ENCODE measurements at places on chromosomes 3 and 15. TPM values are rescaled to one million over a fixed set of nuclear protein-coding genes. Genes with fewer than 3 reads are reported as not detected.

DNA sequence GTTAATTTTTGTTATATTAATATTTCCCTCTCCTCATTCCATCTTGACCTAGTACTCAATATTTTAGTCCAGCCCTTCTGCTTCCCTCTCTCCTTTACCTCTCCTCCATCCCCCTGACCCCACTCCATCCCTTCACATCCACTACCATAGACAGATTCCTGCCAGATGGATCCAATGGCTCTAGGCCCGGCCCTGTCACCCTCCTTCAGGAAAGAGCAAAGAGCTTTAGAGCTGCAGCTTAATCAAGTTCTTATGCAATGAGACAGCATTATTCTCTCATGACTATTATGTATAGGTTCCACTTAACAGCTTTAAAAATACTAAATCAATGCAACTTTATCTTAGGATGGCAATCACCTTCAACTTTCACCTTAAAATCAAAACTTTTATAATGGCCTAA, 200.7 kb upstream of the TTC14 start:
- DNase-seq, result no peak

The DNAJA4 gene
- total RNA-seq, result 28.0 TPM

DNA sequence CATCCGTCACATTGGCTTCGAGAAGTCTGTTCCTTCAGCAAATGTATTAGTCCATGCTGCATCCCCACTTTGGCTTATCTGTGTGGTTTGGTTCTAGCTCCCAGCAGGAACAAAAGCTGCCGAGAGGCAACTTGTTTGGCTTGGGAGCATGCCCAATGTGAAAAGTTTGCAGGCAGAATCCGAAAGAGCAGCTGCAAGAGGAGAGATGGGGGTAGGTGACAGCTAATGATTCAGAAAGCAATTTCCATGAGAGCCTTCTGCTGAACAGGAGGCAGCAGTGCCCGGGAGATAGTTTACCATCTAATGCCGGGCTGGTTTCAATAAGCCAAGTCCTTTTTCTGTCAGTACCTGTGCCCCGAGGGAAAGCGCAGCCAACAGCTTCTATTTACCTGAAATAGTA, 60.2 kb downstream of the GRM7 start:
- DNase-seq, result no peak

GRCh38 chr3:69558912-69559311, 173.0 kb upstream of the FRMD4B start:
- DNase-seq, result no peak

DNA sequence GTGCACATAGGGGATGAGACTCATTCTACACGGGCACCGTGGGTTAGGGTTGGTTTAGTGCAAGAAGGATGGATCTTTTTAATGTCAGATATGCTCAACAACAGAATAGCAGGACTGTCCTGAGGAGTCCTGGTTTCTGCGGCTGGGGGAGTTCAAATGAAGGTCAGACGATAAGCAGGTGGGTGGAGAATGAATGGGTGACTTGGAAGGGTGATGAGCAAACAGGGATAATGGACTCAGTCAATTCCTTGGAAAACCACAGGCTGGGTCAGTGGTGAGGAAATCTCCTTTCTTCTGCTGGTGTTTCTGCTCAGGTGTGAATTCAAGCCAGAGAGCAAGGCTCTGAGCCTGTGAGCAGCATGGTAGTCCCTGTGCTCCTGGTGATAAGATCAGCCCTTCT, 59.9 kb downstream of the MESD start:
- no peak for DNase-seq

- no peak for DNase-seq
Measured at GRCh38 chr3:64049136-64049535, 25.8 kb upstream of the PSMD6 start.

GRCh38 chr3:85709346-85709892, 750.6 kb downstream of the CADM2 start:
- DNase-seq, result no peak

The GOLGA8S gene
- total RNA-seq, result 0.07 TPM

GRCh38 chr3:186536883-186537844, 7.0 kb downstream of the CRYGS start:
- no peak for DNase-seq

The BRK1 gene
- 53.8 TPM for total RNA-seq

The SERINC4 gene
- total RNA-seq, result not detected

- DNase-seq, result no peak
Measured at GRCh38 chr3:151209654-151210053, 6.6 kb upstream of the GPR171 start.

The ANO10 gene
- total RNA-seq, result 11.1 TPM

GRCh38 chr3:29440413-29441305, 159.8 kb downstream of the RBMS3 start:
- no peak for DNase-seq

The LSMEM2 gene
- total RNA-seq, result not detected

DNA sequence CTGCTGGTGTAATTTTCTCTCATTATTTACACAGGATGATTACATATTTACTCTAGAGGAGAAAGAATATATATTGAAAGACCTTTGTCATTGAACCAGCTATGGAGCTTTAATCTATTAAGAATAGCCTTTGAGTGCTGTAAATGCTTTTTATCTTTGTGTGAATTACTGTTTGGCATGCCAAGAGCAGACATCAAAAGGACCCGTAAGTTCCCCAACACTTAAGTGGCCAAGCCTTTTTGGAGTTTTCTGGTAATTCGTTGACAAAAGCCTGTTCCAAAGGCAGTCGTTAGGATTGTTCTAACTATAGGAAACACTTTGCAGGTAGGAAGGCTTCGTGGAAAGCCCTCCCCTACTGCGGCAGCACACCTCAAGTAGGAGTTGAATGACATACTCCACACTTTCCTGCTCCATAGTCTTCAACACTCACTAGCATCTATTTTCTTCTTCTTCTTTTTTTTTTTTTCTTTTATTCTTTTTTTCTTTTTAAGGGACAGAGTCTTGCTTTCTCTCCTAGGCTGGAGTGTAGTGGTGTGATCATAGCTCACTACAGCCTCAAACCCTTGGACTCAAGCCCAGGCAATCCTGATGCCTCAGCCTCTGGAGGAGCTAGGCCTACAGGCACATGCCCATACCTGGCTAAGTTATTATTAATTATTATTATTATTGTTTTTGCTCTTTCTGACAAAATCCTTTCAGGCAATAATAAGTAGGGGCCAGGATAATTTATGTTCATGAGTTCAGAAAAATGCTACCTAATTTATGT, 98.6 kb downstream of the SUCNR1 start:
- no peak for DNase-seq
